ENCODE measurements at places on chromosomes 4 and X. TPM values are rescaled to one million over a fixed set of nuclear protein-coding genes. Genes with fewer than 3 reads are reported as not detected.

Gene SLC10A4
- total RNA-seq = not detected

Gene NPY1R
- 0.89 TPM for total RNA-seq

DNA sequence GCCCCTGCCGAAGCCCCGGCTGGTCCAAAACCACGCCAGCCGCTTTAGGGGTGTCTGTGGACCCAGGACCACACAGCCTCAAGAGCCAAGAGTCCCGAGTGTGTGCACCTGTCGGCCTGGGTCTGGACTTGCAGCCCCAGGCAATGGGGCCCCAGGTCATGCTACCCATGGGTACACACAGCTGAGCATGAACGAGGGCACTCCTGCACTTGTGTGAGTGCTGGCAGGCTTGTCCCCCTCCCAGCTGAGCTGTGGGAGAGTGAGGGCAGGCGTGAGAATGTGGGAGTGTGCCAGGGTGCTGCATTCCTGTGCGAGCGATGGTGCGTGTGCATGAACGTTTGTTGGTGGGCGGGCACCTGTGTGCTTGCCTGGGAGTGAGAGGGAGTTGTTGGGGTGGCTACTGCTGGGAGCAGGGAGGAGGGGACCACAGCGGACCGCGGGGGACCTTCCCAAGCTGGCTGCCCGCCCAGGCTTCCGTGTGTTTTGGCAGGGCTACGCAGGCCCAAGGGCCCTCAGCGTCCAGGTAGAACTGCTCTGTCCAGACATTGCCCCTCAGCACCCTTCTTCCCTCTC, 30.8 kb downstream of the BLOC1S4 start:
- peak; percentile 88 for DNase-seq

Gene CCDC110
- total RNA-seq = 9.4 TPM

DNA sequence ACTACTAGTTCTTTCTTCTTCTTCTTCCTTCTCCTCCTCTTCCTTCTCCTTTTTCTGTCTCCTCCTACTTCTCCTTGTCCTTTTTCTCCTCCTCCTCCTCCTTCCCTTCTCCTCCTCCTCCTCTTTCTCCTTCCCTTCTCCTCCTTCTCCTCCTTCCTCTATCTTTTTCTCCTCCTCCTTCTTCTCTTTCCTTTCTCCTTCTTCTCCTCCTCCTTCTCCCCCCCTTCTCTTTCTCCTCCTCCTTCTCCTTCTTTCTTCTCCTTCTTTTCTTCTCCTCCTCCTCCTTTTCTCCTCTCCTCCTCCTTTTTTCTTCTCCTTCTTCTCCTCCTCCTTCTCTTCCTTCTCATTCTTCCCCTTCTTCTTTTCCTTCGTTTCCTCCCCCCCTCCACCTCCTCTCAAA, 21.8 kb upstream of the NAP1L5 start:
- DNase-seq = no peak

Gene PRR32
- not detected for total RNA-seq

DNA sequence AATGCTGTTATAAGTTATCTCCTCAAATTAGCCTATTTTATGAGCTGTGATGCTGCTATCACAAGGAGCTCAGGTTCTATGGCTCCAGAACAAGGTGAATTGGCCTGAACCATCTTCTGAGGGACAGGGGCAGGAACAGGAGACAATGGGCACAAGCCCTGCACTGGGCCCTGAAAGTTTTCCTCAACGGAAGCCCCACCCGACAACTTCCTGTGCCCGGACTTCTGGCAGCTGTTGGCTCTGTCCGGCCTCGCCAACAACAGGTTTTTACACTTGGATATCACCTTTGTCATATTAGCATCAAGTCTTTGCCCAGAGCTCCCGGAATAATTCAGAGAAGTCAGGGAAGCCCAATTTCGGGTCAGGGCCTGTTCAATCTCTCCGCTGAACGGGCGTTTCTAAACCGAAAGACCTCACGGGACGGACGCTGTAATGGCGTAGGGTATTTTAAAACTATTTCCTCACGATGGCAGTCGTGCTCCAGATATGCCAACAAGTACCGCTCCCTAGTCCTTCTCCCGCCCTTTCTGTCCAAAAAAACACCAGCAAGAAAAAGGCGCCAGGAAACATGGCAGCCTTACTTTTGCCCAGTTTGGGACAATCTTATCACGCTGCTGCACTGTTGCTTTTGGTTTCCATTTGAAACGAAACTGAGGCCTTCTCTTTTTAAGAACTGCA, 201.0 kb upstream of the STK26 start:
- DNase-seq = peak; percentile 78

GRCh38 chr4:172411149-172411548, 597.9 kb downstream of the GALNTL6 start:
- peak; percentile 18 for DNase-seq

DNA sequence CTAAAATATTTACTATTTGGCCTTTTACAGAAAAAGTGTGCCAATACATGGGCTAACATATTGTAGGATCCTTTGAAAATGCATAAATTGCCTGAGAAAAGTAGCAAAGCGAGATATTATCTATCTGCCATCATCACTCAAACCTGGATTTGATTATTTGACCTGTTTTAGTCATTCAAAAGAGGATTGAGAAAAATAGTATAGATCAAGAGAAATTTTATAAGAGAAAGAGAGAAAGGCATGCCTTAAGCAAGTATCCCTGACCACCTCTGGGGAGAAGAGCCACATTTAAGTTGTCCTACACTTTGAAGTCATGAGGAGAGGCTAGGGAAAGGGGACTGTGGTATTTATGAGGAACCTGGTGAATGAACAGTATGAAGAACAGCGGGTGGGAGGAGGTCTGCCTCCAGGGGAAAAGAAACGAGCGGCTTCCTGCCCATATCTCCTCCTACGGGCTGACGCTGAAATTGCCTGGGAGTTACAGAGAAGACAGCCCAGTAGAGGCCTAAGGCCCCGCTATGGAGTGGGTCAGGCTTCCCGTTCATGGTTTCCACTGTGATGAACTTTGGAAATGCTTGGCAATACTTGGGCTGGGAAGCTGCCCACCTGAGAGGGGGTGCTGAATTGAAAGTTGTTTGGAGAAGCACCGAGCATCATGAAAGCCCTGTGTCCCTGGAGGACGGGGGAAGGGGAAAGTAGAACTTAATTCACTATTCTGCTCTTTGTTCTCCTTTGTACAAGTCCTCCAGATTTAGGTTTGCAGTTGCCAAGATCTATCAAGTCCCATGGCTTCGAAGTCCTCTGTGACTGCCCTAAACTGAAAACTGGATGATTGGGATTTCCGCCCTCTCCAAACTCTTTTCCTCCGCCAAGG, 106.9 kb upstream of the ACSL4 start:
- DNase-seq = no peak

GRCh38 chr4:142554412-142554811, 291.7 kb downstream of the INPP4B start:
- DNase-seq = no peak

GRCh38 chr4:8211737-8212581, 12.9 kb downstream of the SH3TC1 start:
- no peak for DNase-seq

Gene CXorf65
- not detected for total RNA-seq

DNA sequence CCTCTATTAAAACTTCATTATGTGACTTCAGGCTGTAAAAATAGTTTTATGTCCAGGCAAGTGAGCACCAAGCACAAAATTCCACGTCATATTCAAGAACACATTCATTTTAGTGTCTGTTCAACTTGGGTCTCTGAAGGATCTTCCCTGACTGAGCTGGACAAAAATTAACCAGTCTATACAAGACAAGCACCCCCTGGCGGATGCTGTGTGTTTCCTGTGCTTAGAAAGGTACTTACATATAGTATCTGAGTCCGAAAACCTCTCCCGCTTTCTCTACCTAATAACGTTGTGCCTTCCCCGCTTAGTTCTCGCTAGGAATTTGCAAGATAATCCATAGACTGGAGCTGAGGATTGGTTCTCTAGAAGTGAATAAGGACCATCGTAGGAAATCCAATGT, 2214.5 kb upstream of the TENM3 start:
- DNase-seq = no peak

Gene PNMA5
- not detected for total RNA-seq

Gene SOWAHB
- 10.1 TPM for total RNA-seq

DNA sequence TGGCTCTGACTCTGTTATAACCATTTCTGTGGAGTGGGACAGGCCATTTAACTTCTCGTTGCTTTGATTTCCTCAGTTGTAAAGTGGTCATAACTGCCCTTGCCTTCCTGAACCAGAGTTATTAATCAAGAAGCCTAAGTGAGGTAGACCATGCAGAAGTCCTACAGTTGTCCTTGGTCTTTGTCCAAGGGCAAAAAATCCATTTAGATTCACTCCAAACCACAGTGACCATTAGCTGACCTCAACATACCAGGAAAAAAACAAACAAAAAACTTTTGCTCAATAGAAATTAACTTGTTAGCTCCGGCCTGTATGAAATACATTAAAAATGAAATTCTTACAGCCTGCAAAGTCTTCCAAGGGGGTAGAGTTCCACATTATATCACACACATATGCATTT, 52.7 kb downstream of the TBC1D9 start:
- no peak for DNase-seq

DNA sequence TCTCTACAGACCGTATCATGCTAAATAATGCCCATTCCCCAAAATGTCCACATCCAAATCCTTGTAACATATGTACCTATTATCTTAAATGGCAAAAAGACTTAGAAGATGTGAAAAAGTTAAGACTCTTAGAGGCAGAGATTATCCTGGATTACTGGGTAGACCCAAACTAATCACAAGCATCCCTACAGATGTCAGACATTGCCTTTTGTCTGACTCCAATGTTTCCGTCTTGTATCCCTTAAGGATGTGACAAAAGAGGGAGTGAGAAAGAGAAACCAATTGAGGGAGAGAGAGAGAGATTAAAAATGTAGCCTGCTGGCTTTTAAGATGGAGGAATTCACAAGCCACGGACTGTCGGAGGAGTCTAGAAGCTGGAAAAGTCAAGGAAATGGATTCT, 401.9 kb upstream of the FSTL5 start:
- no peak for DNase-seq

DNA sequence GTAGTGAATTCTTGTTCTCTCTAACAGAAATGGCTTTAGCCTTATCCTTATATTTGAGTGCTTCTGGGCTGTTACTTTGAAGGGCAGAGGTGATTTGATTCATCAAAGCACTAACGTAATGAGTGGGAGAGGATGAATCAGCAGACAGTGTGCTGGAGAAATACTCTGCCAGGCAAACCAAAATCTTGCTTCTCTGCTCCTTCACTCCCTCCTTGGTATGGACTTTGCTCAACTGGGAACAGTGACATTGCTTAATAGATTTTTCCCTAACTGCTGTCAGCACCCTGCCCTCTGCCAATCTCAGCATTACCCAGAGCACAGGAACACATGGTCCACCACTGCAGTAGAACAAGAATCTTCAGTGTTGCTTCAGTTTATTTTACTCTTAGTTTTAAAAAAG, 56.0 kb downstream of the PDLIM5 start:
- no peak for DNase-seq

DNA sequence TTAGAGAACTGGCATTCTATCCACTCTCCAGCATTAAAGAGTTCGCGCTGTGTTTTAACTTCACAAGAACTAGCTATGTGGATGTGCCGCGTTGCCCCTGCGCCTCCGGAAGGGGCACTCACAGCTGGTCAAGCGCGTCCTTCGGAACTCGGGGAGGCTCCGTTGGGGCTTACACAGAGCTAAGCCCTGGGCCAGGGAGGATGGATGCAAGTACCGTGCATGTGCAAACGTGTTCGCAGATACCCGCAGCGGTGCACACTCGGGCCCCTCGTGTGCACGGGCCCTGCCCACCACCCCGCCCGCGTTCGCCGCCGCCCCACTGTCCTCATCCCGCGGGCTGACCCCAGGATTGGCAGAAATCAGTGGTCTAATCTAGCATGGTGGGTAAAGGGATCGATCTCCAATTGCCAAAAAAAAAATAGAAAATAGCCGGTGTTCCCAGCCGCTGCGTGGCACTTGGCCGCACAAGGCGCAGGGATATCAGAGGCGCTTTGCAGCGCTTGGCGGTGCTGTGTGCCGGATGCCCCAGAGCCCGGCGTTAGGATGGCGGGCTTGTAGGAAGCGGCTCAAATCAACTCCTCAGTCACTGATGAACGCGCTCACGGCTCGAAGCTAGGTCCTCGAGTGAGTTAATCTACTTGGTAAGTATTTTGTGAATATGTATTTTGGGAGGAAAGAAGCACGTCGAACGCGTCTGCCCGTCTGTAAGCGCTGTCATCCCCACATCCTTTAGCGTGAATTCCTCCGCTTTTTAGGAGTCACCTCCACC, 989 bp upstream of the PCDH10 start:
- no peak for DNase-seq

DNA sequence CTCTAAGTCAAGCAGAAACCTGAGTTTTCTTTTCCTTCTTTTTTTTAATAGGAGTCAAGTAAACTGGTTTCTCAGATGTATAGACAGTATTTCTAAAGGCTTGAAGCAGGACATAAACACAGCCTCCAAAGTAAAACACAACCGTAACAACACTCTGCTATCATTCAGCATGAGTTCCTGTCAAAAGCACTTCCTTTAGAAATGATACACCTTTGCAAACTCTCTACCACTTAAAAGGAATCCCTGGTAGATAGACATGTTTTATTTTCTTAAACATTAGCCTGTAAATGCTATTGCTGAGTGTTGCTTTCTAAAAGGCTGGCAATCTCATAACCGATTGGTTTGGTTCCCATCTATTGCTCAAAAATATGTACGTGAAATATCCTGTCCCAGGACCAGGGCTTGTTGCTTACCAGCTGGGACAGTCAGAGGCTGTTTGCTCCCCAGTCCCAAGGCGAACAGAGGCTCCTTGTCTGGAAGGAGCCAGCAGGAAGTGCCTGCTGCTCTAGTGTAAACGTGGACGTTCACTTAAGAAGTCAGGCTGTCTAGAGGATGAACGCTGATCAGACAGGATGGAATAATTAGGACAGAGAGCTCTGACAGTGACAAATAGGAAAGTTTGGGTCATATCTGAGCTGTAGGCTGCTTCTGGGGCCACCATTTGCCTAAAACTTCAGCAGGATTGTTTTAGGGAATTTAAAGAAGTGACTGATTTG, 173.9 kb upstream of the KLF3 start:
- peak; percentile 73 for DNase-seq

Gene DUSP9
- not detected for total RNA-seq

DNA sequence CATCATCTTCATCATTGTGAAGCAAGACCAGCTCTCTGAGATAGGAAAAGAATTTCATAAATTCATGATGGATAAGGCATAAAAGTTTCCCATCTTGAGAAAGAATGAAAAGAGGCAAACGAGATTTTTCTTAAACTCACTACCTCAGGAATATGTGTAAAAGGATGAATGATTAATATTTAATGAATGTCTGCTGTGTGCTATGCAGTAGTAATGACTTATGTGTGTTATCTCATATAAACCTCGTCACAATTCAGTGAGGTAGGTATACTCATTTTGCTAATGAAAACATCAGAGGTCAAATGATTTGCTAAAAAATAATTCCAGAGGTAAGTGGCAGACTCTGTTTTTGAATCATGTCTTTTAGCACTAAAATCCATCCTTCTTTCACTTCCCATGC, 42.6 kb upstream of the GYPA start:
- no peak for DNase-seq

All from stomach (tissue), 19 donors.